Metanephros (tissue), 2 donors: ENCODE measurements at places on chromosomes 3 and 15. TPM values are rescaled to one million over a fixed set of nuclear protein-coding genes. Genes with fewer than 3 reads are reported as not detected.

PXYLP1 gene
- total RNA-seq, result 24.4 TPM

C3orf49 gene
- total RNA-seq, result not detected

STRIT1 gene
- 2.0 TPM for total RNA-seq

ZNF860 gene
- total RNA-seq, result 2.2 TPM

ACOX2 gene
- total RNA-seq, result 38.3 TPM

AGTR1 gene
- 22.0 TPM for total RNA-seq

HTR3E gene
- total RNA-seq, result not detected

MBNL1 gene
- total RNA-seq, result 123 TPM

LMAN1L gene
- not detected for total RNA-seq

CCDC39 gene
- not detected for total RNA-seq

SKOR1 gene
- total RNA-seq, result 0.29 TPM

MESD gene
- total RNA-seq, result 30.9 TPM

CRABP1 gene
- 13.6 TPM for total RNA-seq

KCNMB3 gene
- 3.0 TPM for total RNA-seq

MFN1 gene
- 52.6 TPM for total RNA-seq

EIF1B gene
- total RNA-seq, result 31.1 TPM

SRGAP3 gene
- total RNA-seq, result 30.8 TPM

TGM5 gene
- total RNA-seq, result not detected

COLQ gene
- 10.6 TPM for total RNA-seq

C2CD4A gene
- 0.35 TPM for total RNA-seq

IGSF11 gene
- 4.8 TPM for total RNA-seq

GTF2E1 gene
- 10.4 TPM for total RNA-seq

NEK10 gene
- total RNA-seq, result 11.1 TPM

MCTP2 gene
- 21.3 TPM for total RNA-seq

OR5K2 gene
- total RNA-seq, result not detected

CIP2A gene
- total RNA-seq, result 16.7 TPM

RPL39L gene
- 27.0 TPM for total RNA-seq

MESP2 gene
- 0.41 TPM for total RNA-seq

CNTN3 gene
- 8.1 TPM for total RNA-seq

SHQ1 gene
- total RNA-seq, result 28.8 TPM

DENND6A gene
- total RNA-seq, result 34.2 TPM

ZNF774 gene
- 1.8 TPM for total RNA-seq

HDC gene
- 1.3 TPM for total RNA-seq

PLSCR5 gene
- total RNA-seq, result not detected

FES gene
- total RNA-seq, result 52.4 TPM

P2RY13 gene
- 1.2 TPM for total RNA-seq

KNG1 gene
- 116 TPM for total RNA-seq

TMCO5A gene
- not detected for total RNA-seq
